ENCODE measurements at places on chromosomes 5 and 9.

DNA sequence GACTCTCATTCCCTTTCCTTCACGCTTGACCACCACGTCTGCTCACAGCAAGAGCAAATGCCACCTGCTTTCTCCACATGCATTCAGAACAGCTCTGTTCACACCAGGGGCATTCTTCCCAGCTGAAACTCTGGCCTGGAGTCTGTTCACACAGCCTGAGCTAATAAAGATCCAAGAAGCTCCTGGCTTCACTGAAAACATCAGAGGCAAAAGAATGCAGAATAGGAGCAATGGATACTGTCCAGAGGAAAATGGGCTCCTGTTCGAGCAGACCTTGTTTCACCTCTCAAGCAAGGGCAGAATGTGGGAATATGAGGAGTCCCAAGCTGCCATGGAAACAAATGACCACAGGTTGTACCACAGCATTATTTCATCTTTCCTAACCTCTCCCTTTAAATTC is 402.7 kb upstream of the TNC start:
- no peak for DNase-seq

DNA sequence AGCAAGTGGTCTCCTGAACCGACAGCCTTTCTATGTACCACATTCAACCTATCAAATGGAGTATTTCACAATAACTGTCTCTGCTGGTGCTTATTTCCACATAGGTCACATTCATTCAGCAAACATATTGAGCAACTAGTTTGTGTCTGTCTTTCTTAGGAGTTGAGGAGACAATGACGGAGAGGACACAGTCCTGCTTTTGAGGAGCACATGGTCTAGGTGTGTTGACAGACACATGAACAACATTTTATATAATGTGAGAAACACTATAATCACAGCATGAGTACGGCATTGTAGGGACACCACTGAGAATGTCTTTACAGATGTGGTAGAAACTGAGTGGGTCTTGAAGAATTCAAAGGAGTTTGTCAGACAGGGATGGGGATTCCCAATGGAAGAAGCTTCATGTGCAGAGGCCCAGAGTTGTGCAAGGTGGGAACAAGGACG is 28.5 kb downstream of the NFIL3 start:
- no peak for DNase-seq

- peak; percentile 82 for DNase-seq
These were observed 23.4 kb upstream of the ZBTB43 start for GRCh38 chr9:126781186-126782052.

DNA sequence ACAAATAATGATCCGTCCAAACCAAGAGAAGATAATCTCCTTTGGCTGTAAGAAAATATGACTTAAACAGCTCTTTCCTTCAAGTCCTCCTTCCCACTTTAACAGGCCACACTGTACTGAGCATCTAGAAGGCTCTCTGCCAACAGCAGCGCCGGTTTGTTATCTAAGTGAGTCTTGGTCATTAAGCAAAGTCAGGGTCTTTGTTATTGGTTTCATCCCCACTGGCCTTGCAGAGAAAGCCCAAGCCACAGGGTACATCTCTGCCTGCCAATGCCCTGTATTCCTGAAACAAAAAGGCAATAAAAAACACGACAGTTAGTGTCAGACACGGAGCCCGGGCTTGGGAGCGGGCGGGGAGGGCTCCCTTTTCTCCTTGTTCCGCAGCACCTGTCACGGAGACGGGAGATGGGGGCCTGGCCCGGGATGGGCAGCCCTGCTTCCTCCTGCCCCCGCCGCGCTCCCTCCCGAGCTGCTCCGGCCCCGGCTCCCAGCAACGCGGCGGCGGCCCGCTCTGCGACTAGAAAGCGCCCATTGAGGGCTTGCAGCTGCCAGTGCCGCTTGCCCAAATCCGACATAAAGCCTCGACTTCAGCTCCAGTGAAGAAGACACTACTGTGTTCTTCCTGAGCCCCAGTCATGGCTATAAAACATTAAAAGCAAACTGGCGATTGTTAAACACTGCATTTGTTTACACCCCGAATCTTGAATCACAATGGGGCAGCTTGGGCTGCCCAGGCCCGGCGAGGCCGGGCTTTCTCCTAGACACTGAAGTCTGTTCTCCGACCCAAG is 28.1 kb upstream of the PIK3R1 start:
- DNase-seq: no peak

DNA sequence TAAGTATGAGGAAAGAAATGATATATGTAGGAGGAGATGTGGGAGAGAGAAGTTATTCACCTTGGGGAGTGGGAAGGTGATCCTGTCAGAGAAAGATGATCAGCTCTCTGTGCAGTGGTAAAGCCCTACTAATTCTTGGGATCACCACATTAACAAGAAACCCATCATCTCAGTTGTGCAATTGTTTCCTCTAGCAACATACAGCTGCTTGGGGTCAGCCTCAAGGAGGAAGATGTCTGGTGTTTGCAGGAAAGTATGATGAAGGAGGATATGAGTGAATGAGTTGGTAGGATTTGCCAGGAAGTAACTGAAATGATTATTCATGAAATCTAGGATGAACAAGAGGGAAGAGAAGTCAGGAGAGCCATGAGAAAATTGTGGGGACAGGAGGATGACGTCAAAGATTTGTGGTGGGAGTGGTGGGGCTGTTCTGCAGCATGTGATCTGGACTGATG is 50.1 kb downstream of the TNFSF8 start:
- no peak for DNase-seq

GRCh38 chr5:55421074-55421529 is 113.3 kb downstream of the MTREX start:
- no peak for DNase-seq

DNA sequence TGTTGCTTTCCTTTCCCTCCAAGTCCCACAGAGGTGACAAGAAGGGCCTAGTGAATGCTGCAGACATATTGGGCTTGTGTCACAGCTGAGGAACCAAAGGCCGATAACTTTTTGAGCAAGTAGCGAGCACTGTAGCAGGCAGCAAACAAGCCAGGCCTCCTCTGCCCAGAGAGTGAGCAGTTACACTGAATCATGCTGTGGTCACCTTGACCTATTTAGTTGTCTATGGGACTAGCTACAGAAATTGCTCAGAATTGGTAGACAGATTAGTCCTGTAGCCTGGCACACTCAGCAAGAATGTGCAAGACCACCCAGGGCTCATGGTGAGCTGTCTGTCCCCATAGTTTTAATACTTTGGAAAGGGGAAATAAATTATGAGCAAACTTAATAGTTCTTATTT is 25.2 kb downstream of the ZCCHC9 start:
- DNase-seq: no peak

DNA sequence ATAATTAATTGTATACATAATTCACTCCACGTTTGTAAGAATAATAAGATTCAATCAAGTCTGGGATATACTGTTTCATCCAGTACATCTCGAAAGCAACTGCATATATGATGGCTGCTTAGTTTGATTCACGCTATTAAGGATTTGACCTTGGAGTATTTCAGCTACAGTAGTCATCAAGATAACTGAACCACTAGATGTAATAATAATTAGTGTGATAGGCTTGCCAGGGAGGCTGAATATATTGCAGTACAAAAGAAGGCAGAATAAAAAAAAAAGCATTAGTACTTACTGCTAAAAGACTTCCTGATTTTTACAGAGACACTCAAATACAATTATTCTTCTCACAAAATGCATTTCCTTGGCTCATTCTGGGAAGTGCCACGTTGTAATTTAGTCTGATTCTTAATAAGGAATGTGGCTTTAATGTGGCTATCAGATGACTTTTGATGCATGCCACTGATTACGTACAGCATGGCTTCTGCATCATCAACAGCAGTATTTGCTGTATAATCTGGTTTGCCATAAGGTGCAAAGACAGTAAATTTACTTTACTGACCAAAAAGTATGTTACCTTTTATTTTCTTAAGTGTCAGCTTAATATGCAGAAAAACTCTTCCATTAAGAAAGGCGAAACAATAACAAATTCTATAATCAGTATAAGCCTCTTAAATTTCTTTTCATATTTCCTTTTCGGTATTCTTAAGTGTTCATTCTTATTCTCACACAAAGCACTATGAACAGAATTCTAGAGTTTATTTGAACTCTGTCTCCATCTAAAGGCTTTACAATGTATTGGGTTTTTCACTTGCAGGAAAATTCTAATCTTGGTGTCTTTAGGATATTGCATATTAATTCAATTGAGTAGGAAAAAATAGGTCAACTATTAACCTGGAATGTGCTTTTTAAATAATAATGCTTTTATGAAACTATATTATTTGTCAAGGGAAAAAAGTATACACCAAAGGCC is 166.4 kb downstream of the SLF1 start:
- DNase-seq: no peak

DNA sequence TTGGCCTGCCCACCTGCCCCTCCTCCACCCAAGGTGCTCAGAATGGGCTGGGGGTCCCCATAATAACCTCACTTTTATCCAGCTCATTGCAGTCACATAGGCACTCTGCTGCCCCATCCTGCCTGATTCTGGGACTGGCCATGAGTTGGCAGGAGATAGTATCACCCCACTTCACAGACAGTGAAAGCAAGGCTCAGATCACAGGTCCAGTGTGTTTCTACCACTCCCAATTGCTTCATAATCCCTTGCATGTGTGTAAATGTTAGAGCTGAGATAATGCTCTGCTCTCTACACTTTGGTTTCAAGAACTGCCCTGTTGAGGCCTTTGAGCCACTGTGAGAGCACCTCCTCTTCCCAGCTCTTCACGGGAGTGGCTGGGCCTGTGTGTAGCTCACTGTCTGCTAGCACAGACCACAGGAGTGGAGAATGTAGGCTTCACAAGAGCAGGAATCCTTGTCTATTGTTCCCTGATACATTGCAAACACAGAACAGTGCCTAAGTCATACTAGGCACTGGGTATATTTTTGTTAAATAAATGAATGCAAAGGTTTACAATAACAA is 8.4 kb downstream of the PCYOX1L start:
- DNase-seq: no peak

- no peak for DNase-seq
These were observed 402.9 kb upstream of the CLINT1 start for GRCh38 chr5:158261674-158262367.

DNA sequence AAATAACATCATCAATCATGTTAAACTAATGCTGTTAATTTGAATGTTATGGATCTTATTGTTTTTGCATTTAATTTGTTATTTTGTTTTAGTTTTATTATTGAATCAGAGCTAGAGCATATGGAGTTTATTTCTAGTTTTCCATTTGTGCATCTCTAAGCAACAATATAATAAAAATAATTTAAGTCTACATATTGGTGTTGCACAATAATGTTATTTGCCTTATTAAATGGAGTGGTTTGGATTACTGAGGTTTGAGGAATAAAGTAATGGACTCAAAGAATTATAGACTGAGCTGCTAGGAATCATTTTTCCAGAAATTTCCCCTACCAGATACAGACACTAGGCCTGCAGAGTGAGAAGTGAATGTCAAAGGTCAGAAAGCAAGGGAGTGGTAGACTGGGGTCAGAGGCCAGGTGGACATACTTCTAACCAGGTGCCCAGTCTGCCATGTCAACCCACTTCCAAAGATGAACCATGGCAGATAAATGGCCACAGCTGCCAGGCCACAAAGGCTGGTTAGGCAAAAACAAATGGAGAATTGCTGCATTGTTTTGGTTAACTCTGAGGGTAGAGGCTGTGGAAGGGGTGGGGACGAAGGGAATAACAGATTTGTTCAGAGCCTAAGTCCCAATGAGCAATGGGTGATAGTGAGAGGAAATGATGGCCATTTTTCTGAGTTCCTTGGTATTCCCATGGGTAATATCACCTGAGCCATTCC is 113.1 kb downstream of the FBXL7 start:
- DNase-seq: no peak

DNA sequence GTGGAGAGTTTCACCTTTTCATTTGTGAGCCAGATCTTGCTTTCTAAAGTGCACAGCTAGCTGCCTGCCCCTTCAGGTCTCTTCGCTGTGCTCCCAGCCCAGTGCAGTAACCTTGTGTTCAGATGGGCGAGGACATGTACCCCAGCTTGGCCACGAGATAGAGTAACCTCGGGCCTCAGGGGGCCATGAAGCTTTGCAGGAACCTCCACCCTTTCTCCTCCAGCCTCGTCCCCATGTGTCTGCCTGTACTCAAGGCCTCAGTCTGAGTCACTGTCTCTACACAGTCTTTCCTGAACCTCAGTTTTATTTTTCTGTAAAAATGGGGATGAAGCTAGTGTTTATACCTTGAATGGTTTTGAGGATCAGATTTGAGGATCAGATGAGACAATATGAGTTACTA is 37.9 kb downstream of the ERGIC1 start:
- no peak for DNase-seq

GRCh38 chr5:144367991-144368390 is 197.3 kb downstream of the KCTD16 start:
- DNase-seq: no peak

- DNase-seq: no peak
These were observed 34.6 kb downstream of the C5orf15 start for GRCh38 chr5:133933670-133934295.

- no peak for DNase-seq
These were observed 284.5 kb upstream of the PTGER4 start for GRCh38 chr5:40395251-40395650.

GRCh38 chr5:14257995-14258403 is 114.9 kb downstream of the TRIO start:
- no peak for DNase-seq

- DNase-seq: no peak
These were observed 53.7 kb upstream of the ANKH start for GRCh38 chr5:14925326-14925725.

- no peak for DNase-seq
These were observed 207.6 kb downstream of the FSTL4 start for GRCh38 chr5:133404724-133405123.

GRCh38 chr5:169788168-169788567 is 151.1 kb downstream of the DOCK2 start:
- no peak for DNase-seq

DNA sequence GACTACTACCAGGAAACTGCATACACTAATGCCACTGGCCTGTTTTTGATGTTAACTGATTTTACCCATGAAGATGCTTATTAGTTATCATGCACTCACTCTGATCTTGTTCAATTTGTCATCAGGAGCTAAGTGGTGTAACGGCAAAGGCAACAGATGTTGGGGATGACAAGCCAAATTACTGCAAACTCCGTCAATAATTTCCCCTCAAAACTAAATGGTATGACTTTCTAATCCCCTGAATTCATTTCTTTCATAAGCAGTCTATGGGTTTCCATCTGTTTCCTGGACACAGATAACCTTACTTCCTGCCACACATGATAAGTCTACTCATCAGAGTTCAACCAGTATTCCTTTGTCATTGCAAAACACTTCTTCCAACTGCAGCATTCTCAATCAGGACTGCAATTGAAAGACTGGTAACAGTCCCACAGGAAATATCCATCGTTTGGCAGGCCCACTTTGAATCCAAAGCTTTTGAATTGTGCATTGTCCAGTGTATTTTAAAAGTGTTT is 96.2 kb upstream of the SMC2 start:
- no peak for DNase-seq
